NCI-H510A treated with DMSO at 0.1 percent for 48 hours (cell line): ENCODE measurements at places on chromosomes 2 and 18.

DNA sequence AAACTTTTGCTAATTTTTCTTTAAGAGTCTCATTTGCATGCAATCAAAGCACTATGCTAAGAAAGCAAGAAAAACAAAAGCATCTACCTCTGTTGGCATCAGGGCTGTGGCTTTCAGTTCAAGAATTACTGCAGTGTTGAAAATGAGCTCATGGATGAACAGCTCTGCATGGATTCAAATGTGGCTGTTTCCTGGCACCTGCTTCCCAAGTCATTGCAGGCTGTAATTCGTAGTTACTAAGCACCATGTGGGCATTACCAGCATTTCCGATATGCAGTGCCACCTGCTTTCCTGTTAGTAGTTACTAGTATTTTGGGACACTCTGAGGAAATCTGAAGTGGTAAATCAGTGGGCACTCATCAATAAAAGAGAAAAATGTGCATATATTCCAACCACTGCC, 37.8 kb upstream of the FAM110C start:
- DNase-seq: no peak

- DNase-seq: no peak
Measured at GRCh38 chr18:23363865-23364570, 89.1 kb upstream of the RIOK3 start.

DNA sequence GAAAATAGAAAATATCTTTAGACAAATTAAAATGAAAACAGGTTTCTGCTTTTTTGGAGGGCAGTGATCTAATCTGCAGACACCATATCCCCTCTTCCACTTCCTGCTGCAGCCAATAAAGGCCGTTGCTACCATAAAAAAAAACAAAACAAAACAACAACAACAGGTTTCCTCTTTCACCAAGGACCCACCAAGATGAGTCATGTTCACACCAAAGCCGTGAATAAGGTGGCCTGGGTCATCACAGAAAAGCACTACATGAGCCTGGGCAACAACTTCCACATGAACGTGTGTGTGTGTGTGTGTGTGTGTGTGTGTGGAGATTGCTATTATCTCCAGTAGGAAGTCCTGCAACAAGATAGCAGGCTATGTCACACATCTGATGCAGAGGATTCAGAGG, 24.8 kb upstream of the TFCP2L1 start:
- DNase-seq: no peak

GRCh38 chr2:43224131-43224570, 2.3 kb downstream of the ZFP36L2 start:
- no peak for DNase-seq

DNA sequence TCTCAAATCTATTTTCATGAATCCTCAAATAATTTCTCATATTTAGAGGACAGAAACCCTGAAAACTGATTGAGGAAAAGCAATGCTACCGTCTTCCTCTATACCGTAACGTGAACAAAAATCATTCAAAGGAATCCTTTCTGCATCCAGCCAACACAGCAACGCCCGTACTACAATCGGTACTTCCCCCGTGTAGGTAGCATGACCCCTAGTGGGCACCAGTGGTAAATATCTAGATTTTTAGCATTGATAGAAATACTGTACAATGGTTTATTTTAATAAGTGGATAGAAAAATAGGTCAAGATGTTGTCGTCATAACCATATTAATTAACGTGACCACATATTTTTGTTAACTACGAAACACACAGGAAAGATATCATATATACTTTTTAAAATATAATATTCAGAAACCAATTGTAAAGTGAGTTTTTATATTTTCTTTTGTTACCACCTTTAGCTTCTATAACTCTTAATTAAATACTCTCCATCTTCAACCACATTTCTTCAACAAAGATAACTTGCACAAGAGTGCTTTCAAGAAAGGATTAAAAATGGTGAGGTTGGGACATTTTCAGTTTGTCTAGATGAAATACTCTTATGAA, 194.1 kb downstream of the SS18 start:
- peak; percentile 30 for DNase-seq

DNA sequence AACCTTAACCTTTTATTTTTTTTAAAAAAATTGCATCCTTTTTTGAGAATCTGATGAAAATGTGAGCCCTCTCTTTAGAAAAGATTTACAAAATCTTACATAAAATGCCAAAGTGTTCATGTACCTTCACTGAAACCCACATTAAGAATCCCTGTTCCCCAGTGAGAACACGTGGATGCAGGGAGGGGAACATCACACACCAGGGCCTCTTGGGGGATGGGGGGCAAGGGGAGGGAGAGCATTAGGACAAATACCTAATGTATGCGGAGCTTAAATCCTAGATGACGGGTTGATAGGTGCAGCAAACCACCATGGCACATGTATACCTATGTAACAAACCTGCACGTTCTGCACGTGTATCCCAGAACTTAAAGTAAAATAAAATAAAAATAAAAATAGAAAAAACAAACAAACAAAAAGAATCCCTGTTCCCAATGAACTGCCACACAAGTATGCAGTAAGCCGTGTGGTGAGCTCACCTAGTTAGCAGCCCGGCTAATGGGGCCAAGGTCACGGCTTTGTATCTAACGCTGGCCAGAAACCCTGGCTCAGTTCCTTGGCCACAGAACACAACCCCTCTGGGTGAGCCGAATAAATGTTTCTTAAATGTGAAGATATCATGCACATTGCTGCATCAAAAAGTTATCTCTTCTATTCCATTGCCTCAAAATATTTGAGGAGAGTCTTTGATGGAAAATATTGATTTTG, 41.4 kb downstream of the CHST9 start:
- no peak for DNase-seq

DNA sequence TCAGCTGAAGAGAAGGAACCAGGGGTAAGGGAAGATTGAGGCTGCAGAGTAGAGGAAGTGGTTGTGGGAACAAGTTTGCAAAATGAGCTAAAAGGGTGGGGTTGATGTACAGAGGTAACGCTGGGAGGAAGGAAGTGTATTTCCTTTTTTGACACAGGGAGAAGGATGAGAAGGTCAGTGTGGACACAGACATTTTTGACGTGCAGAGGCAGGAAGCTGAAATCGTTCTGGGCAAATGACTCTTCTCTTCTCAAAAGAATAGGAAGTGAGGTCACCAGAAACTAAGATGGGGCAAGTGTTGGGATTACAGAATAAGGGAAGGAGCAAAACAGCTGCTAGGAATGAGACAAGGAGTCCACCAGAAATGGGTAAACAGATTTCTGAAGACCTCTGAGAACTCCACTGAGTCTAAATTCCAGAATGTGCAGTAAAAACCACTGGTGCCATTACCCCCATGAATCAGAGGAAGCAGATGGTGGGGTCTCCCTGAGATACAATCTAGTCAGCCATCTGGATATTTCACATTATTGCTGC, 20.0 kb upstream of the RNF149 start:
- peak; percentile 14 for DNase-seq

GRCh38 chr18:56067214-56067894, 479.4 kb upstream of the TCF4 start:
- DNase-seq: no peak

DNA sequence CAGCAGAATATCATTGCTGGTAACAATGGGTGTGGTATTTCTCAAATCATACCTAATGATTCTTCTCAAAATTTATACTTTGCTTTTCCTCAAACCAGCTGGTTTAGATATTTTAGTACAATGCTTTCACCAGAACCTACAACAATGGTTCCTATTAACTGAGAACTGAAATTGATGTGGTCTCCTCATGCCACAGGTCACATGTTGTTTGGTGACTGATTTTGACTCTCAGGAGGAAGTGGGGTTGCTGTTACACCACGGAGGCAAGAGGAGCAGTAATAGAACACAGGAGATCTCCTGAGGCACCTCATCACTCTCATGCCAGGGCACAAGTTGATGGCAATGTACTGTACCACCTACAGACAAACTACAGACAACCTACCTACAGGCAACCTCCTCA, 3.0 kb upstream of the CEP68 start:
- no peak for DNase-seq

GRCh38 chr2:199261239-199261638, 196.5 kb downstream of the SATB2 start:
- DNase-seq: no peak

DNA sequence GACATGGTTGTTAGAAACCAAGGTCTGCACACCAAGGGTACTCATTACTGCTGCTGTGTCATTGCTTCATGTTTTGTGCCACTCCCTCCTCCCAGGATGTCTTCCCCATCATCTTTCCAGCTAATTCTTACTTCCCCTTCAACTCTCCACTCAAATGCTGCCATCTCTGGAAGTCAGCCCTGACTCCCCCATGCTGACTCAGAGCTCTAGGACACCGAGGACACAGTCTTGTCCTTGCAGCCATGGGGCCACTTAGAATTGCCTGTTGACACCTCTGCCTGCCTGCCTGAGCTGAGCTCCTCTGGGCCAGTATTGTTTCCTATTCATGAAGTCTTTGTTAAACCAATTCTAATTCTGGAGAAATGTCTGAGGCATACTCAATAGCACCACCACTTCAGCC, 100.2 kb downstream of the GYPC start:
- DNase-seq: no peak

- DNase-seq: no peak
Measured at GRCh38 chr2:114400890-114401289, 41.6 kb upstream of the DPP10 start.

DNA sequence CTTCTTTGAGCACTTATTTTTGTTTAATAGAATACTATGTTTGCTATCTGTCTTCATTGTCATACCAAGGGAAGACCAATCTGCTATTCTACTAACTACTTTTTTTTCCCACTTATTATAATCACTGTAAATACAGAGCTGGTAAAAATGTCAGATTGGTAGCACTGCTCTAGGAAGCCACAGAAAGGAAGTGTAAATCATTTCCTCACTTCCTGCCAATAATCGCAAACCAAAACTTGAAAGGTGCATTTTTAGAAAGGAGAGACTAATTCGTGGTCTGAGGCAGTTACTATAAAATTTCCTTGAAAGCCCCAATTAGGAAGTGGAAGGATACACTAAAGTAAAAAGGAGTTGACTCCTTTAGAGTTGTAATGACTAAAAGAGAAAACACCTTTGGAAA, 13.9 kb upstream of the THSD7B start:
- no peak for DNase-seq

DNA sequence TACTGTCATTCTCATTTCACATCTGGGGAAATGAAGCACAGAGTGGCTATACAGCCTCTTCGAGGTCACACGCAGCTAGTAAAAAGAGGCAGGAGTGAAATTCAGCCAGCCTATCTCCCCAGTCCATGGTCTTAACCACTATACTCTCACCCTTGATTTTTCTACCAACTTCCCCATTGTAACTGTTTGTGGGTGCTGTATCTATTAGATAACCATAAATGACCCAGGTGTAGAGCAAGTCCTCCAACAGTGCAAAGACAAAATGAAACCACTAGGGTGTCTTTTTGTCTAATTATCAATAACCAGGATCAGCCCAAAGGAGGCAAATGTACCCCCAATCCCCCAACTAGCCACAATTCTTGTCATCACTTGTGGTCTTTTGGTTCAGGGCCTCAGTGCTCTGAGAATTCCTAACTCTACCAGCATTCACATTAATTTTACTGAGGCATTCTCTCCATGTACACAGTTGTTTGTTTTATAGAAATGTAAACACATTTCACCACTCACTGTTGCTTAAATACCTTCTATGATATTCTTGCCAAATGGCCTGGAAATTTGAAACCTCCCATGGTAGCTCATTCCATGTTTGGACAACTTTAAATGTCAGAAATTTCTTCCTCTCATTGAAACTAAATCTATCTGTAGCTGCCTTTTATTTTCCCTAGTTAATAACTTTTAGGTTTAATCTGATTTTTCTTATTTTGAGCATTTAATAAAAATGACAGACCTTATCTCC, 58.7 kb downstream of the SLC40A1 start:
- DNase-seq: no peak
